ENCODE measurements at places on chromosomes 7 and 10. TPM values are rescaled to one million over a fixed set of nuclear protein-coding genes. Genes with fewer than 3 reads are reported as not detected.

Gene CPVL
- total RNA-seq = 50.2 TPM

Gene ADO
- 13.2 TPM for total RNA-seq

Gene LRRD1
- total RNA-seq = not detected

GRCh38 chr10:129513312-129513711, 46.3 kb downstream of the MGMT start:
- no peaks in the 10 kb centered on the region for H3K4me1 ChIP-seq
- H3K27ac ChIP-seq = no peak overlapping the region
- no peak for DNase-seq
- H3K4me3 ChIP-seq = no peak overlapping the region

DNA sequence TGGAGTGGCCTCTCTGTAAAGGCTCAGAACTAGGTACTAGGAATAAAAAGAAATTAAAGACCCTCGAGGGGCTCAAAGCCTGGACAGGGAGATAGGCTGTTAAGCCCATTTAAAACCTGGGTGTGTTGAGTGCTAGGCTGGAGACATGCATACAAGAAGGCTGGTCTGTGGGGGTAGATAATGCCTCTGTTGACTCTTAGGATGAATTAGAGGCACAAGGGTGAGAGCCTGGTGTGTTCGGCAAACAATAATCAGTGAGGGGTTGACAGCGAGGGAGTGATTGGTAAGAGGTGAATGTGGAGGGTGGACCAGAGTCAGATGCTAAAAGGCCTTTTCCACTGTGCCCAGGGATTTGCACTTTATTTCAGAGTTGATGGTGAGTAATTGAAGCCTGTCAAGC, 12.7 kb downstream of the GSTO2 start:
- no peaks in the 10 kb centered on the region for H3K4me1 ChIP-seq
- no peak overlapping the region for H3K27ac ChIP-seq
- DNase-seq = no peak
- H3K36me3 ChIP-seq = no peaks in the 10 kb centered on the region
- no peak overlapping the region for H3K4me3 ChIP-seq
- no peaks in the 10 kb centered on the region for H3K27me3 ChIP-seq

GRCh38 chr7:115850774-115851173, 179.8 kb downstream of the TFEC start:
- H3K27ac ChIP-seq = no peak overlapping the region
- H3K4me3 ChIP-seq = no peak overlapping the region
- H3K4me1 ChIP-seq = no peaks in the 10 kb centered on the region
- H3K27me3 ChIP-seq = no peaks in the 10 kb centered on the region

DNA sequence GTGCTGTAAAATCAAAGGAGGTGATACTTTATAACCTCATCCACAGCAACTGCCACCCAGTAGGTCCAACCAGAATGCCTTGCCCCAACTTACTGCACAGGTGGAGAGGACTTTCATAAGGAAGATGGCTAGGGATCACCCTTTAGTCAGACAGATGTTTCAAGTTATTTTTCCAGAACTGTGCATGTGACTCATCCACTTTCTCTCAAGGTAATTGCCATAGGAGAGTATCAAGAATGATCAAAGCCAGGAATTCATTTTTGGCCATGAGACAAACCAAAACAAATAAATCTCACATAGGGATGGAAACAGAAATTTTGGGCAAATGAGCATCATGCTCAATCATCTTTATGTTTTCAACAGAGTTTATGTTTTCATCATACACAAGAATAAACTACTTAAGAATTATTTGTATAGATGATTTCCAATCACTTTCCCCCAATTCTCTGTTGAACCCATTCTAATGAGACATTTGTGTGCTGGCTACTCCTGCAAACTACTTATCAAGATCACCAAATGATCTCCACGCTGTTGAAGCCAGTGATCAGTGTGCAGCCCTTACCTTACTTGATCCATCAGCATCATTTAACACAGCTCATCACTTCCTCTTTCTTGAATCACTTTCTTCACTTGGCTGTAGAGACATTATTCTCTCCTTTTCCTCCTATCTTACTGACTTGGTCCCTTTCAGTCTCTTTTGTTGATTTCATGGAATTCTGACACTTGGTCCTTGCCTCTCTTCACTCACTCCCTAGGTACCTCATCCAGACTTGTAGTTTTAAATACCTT, 74.0 kb downstream of the SLC16A9 start:
- no peak for DNase-seq
- no peak overlapping the region for H3K4me3 ChIP-seq
- no peaks in the 10 kb centered on the region for H3K27me3 ChIP-seq
- no peaks in the 10 kb centered on the region for H3K4me1 ChIP-seq
- no peaks in the 10 kb centered on the region for H3K36me3 ChIP-seq
- no peak overlapping the region for H3K27ac ChIP-seq

GRCh38 chr7:90592033-90592432, 4.1 kb upstream of the CDK14 start:
- no peak overlapping the region for H3K27ac ChIP-seq
- H3K27me3 ChIP-seq = no peaks in the 10 kb centered on the region
- no peaks in the 10 kb centered on the region for H3K4me1 ChIP-seq
- H3K4me3 ChIP-seq = no peak overlapping the region

GRCh38 chr7:33411020-33411419, 281.7 kb downstream of the BBS9 start:
- H3K36me3 ChIP-seq = no peaks in the 10 kb centered on the region
- H3K27me3 ChIP-seq = no peaks in the 10 kb centered on the region
- peaks cover 1% of the 10 kb centered on the region for H3K4me1 ChIP-seq
- no peak for DNase-seq
- no peak overlapping the region for H3K27ac ChIP-seq

- no peak for DNase-seq
- no peaks in the 10 kb centered on the region for H3K36me3 ChIP-seq
- no peaks in the 10 kb centered on the region for H3K4me1 ChIP-seq
- H3K4me3 ChIP-seq = no peak overlapping the region
- no peak overlapping the region for H3K27ac ChIP-seq
- no peaks in the 10 kb centered on the region for H3K27me3 ChIP-seq
Measured at GRCh38 chr7:127504715-127505114, 80.7 kb downstream of the GCC1 start.

DNA sequence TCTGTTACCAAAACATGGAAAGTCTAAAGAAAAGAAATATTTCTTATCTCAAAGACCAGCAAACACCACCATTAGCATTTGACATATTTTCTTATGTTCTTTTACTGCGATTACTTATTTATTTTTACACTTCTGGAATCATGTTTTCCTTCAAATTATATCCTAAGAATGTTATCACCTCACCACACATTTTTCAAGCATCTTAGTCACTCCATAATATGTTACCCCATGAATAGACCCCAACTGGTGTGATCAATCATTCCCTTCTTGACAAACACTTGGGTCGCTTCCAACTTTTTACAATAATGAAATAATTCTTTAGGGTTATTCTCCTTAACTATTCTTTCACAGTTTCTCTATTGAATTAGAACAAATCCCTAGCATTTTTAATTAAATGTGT, 67.4 kb downstream of the AMPH start:
- H3K27me3 ChIP-seq = no peaks in the 10 kb centered on the region
- no peak for DNase-seq
- H3K4me3 ChIP-seq = no peak overlapping the region
- no peak overlapping the region for H3K27ac ChIP-seq
- H3K36me3 ChIP-seq = peaks cover 2% of the 10 kb centered on the region
- H3K4me1 ChIP-seq = no peaks in the 10 kb centered on the region

All from aorta (tissue), 5 donors.